ENCODE measurements at places on chromosomes 2 and 18. TPM values are rescaled to one million over a fixed set of nuclear protein-coding genes. Genes with fewer than 3 reads are reported as not detected.
A peak's percentile ranks its signal among the peaks of the same experiment; 100 is the strongest.

DNA sequence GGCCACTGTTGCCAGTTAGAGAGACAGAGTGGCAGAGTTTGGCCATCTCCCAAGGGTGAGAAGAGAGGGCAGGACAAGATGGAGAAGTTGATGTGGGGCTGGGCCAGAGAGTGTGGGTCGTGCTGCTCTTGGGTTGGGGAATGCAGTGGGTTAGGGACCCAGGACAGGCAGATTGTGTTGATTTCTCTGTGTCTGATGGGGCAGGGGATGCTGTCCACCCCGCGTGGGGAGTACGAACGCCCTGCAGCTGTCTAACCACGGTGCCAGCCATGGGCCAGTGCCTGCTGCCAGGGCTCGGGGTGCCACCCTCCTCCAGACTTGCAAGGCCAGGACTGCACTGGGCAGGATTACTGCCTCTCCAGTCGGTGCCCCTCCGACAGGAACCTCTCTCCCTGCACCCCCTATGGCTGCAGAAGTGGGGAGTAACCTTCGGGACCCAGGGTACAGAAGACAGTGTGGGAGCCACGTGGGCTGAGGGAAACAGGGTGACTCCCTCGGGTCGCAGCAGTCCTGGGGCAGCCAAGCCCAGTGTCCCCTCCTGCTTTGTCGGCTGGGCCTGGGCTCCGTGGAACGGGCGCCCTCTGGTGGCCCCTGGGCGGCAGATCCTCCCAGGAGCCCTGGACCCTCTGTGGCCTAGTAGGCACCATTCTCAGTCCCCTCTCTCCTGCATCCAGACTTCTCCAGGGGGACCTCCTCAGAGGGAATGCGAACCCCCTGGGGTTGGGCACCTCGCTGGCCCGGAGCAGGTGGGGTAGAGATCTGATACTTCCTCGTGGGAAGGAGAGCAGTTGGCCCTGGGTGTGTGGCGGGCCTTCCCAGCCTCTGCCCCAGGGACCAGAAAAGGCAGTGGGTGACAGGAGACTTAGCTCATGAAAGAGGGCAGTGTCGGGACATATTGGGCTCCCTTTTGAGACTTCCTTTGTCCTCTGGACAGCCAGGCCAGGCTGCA is 2.7 kb downstream of the GPC1 start:
- H3K4me1 ChIP-seq, result peaks cover 8% of the 10 kb centered on the region
- no peaks in the 10 kb centered on the region for H3K36me3 ChIP-seq
- DNase-seq, result peak; percentile 68
- no peak overlapping the region for H3K4me3 ChIP-seq
- H3K27me3 ChIP-seq, result peaks cover 20% of the 10 kb centered on the region

- DNase-seq, result no peak
- no peak overlapping the region for H3K4me3 ChIP-seq
- no peak overlapping the region for H3K27ac ChIP-seq
- peaks cover 1% of the 10 kb centered on the region for H3K27me3 ChIP-seq
Observed at GRCh38 chr2:238638982-238639628, 208.8 kb upstream of the TWIST2 start.

GRCh38 chr2:206220997-206221396 is 53.5 kb upstream of the ZDBF2 start:
- no peaks in the 10 kb centered on the region for H3K36me3 ChIP-seq
- no peak overlapping the region for H3K4me3 ChIP-seq
- H3K4me1 ChIP-seq, result peaks cover 3% of the 10 kb centered on the region
- no peak for DNase-seq

DNA sequence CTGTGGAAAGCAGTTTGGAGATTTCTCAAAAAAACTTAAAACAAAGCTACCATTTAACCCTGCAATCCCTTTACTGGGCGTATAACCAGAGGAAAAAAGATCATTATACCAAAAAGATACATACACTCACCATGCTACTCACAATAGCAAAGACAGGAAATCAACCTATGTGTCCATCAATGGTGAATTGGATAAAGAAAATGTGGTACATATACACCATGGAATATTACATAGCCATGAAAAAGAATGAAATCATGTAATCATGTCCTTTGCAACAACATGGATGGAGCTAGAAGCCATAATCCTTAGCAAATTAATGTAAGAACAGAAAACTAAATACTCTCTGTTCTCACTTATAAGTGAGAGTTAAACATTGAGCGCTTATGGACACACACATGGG is 18.6 kb downstream of the ABCA12 start:
- H3K27ac ChIP-seq, result no peak overlapping the region
- peaks cover 2% of the 10 kb centered on the region for H3K27me3 ChIP-seq
- H3K4me1 ChIP-seq, result no peaks in the 10 kb centered on the region
- H3K36me3 ChIP-seq, result no peaks in the 10 kb centered on the region
- DNase-seq, result no peak

- H3K27me3 ChIP-seq, result no peaks in the 10 kb centered on the region
- peak; percentile 29 for DNase-seq
- no peak overlapping the region for H3K27ac ChIP-seq
- H3K4me3 ChIP-seq, result no peak overlapping the region
- H3K4me1 ChIP-seq, result no peaks in the 10 kb centered on the region
Observed at GRCh38 chr2:53422979-53423378, 344.6 kb upstream of the CHAC2 start.

DNA sequence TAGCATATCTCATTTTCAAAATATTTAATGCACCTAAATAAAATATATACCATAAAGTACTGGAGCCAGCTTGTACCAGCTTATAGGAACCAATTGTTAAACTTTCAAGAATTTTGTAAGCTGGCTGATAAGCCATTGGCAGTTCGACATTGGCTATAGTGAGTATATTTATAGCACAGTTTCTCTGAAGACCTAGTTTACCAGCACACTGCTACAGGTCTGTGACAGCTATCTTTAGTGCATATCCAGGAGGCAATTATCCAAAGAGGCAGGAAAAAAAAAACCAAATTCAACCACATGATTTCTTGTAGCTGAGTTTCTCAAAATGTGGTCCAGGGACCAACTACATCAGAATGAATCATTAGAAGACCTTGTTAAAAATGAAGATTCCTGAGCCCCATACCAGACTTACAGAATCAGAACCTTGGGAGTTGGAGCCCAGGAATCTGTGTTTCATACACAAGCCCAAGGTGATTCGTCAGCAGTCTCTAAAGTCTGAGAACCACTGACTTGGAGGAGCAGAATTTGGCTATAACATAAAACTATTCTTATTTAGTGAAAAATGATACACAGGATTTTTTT is 279.0 kb upstream of the NRP2 start:
- no peaks in the 10 kb centered on the region for H3K36me3 ChIP-seq
- no peaks in the 10 kb centered on the region for H3K4me1 ChIP-seq
- H3K4me3 ChIP-seq, result no peak overlapping the region
- DNase-seq, result no peak

DNA sequence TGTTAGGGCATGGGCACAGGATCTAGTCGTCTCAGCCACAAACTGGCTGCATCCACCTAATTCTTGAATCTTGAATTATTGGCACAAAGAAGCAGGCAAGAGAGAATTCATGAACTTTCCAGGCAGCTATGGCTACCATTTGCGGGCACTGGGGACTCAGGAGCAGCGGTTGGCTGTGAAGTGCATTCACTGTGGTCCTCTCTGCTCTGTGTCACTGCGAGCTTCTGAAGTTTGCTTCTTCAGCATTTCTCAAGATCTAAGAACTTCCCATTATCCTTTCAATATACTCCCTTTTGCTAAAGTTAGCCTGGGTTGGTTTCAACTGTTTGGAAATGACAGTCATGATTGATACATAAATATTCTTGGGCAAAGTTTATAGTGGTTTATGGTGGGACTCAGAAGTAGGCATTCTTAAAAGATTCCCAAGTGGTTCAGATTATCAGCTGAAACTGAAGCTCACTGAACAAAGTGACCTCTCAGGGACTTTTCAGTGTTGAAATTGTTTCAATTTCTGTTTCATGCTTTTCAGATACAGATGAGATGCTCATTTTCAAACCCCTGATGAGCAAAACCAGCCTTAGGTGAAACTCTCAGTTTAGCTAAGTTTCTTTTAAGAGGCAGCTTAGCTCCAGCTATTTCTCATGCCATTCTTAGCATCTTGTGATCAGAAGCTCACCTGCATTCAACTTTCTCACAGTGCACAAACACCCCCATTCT is 1258.3 kb upstream of the GYPC start:
- H3K4me1 ChIP-seq, result no peaks in the 10 kb centered on the region
- no peak for DNase-seq
- no peak overlapping the region for H3K27ac ChIP-seq
- no peaks in the 10 kb centered on the region for H3K27me3 ChIP-seq
- H3K36me3 ChIP-seq, result no peaks in the 10 kb centered on the region

The CHRNG gene
- not detected for total RNA-seq

The CYTIP gene
- 599 TPM for total RNA-seq

Data from activated naive CD4-positive, alpha-beta T cell treated with anti-CD3 and anti-CD28 coated beads for 36 hours (primary cell).